ENCODE measurements at places on chromosomes 2 and 18.

DNA sequence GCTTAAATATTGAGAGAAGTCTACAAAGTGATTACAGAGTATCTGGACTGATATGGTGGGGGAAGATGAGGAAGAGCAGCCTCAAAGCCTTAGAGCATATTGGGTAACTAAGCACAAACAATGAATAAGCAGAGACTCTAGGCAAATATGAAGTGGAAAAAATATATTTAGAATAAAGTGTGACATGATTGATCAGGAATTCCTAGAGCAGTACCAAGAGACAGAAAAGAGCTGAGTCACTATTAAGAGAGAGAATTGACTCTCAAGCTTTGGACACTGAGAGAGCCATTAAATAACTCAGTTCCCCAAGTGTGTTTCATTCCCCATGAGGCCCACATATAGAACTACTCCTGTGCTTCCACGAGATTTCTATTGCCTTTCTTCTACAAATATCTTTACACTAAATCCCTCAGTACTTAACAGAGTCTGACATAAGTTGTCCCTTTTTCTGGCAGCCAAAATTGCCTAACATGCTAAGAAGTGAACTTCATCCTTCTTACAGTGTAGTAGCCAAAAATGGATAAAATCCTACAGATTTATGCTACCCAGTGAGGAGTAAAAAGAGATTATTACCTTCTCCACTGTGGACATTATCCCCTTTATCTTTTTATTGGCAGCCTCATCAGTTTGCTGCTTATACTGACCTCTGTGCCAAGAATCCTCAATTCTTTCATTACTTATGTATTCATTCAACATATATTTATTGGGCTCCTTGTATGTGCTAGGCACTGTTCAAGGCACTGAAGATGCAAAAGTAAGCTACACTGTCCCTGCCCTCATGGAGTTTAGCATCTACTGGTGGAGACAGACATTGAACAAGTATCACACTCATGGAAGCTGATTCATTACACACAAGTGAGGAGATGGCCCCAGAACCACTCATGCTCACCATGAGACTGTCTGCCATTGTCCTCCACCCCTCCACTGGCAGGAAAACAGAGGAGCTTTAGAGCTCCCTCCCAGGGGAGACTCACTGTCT, 45.4 kb downstream of the SLC40A1 start:
- DNase-seq: no peak

- DNase-seq: no peak
Observed at GRCh38 chr18:5729983-5730699, 165.2 kb downstream of the TMEM200C start.

DNA sequence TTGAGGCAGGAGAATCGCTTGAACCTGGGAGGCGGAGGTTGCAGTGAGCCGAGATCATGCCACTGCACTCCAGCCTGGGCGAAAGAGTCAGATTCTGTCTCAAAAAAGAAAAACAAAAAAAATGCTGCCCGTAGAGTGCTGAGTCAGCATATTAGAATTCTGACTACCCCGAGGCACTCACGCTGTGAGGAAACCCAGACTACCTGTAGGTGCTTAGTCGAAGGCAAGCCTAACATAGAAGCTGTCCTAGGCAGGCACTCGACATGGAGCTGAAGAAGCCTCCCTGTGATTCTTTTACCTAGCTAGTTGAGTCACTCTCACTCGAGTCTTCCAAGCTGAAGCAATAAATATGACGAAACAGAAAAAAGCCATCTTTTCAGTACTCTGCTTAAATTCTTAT, 1323.2 kb upstream of the DDX18 start:
- DNase-seq: no peak

DNA sequence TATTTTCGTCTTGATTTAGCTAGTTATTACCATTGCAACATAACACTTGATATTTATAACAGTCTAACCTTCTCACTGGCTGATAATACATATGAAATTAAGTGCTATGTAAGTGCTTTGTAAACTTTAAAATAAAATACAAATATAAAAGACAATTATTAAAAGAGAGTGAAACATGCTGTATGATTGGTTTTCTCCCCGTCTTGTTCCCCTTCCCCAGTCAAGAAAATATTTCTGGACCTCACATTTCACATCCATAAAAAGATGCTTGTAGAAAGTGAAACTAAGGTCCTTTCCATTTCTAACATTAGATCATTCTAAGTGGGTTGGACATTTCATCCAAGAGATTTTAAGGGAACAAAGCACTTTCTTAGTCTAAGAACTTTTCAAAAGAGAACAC, 310.2 kb upstream of the LRATD1 start:
- no peak for DNase-seq

DNA sequence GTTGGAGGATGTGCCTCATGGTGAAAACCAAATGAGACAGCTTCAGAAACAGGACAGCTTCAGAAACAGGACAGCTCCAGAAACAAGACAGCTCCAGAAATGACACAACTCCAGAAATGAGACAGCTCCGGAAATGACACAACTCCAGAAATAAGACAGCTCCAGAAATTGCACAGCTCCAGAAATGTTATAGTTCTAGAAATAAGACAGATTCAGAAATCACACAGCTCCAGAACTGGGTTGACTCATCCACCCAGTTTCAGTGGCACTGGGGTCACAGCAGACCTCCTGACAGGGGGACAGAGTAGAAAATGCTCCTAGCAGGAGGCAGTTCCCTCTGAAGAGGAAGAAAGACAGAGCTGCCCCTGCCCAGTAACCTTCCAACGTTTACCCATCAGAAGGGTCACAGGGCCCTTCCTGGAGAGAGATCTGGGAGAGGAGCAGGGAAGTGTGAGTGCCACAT, 26.9 kb upstream of the COL6A3 start:
- no peak for DNase-seq

GRCh38 chr2:109531221-109531620, 82.5 kb downstream of the SEPTIN10 start:
- no peak for DNase-seq

DNA sequence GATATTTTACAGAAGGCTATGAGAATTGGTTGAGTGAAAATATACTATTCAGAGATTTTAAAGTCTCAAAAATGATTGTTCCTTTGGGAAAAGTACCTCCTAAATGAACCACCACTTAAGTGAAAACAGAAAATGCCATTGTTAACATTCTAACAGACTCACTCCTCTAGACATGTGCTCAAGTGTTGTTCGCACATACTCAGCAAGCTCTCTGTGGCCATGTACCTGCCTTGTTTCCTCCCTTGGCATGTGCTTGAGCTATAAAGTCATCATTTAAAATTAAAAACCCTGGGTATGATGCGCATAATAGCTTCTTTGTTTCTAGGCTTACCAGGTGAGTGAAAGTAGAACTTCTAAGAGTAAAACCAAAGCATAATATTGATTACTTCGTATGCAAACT, 343.2 kb upstream of the VRK2 start:
- no peak for DNase-seq

- no peak for DNase-seq
Observed at GRCh38 chr18:47206945-47207637, 30.9 kb upstream of the IER3IP1 start.

GRCh38 chr2:197079832-197080555, 153.5 kb upstream of the PGAP1 start:
- no peak for DNase-seq

DNA sequence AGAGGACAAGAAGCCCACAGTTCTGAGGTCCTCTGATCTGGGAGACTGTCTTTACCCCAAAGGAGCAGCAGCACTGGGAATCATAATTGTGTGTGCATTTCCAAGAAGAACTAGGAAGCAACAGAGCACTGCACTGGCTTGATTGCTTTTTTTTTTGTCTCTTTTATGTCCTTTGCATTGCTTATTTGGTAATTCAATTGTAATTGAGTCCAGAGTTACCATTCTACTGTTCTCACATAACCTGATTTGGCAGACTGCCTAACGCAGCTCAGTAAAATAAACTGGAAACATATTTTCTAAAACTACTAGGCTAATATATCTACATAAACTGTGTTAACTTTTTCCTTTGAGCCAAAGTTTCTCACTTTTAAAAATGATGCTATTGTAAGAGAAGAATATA, 190.3 kb upstream of the SLC8A1 start:
- no peak for DNase-seq

DNA sequence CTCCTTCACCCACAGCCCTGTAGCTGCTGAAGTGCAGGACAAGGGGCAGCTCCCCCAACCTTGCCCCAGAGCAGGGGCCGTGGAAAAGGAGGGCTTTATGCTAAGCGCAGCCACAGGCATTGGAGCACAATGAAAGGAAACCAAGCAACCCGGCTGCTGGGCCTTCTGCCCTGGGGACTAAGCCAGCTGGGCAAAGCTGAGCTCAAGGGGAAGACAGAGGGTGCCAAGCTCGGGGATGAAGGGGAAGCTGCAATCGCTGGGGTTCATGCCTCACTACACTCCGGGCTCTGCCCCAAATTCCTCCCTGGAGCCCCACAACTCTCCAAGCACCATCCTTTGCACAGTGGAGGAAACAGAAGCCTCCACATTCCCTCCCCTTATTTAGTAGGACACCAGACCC, 12.4 kb downstream of the SFXN5 start:
- DNase-seq: no peak

DNA sequence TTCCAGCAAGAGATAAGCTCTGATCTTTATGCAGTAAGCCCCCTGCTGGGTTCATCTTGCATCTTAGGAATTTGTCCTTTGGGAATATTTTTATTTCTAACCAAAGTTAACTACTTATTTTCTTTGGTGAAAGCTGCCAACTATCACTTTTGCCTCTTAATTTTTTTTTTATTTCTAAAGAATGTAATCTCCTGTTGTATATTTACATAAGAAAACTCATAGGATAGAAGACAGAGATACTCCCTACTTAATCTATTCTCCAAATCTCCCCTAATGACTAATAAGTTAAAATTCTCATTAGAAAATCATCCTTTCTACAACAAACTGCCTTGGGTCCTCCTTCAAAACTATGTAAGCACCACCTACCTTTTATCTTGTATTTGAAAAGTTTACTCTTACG, 612.2 kb upstream of the SLC39A10 start:
- no peak for DNase-seq

DNA sequence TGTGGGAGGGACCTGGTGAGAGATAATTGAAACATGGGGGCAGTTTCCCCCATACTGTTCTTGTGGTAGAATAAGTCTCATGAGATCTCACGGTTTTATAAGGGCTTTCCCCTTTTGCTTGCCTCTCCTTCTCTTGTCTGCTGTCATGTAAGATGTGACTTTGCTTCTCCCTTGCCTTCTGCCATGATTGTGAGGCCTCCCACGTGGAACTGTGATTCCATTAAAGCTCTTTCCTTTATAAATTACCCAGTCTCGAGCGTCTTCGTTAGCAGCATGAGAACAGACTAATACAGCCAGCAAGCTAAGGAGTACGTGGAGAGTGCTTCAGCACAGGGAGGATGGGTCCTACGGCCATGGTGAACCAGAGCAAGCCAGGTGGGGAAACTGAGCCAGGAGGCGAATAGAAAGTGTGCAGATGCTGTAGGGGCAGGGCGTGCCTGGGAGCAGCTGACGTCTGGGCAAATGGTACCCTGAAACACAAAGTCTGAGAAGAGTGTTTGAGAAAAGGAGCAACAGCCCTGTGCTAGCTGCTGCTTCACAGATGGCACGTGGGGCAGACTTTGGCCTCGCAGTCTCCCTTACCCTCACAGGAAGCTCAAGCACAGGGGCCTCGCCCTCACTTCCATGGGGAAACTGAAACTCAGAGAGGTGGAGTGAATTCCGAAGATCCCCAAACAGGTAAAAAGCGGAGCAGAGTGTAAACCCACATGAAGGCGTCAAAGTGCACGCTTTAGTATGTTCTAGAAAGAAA, 64.2 kb downstream of the MYT1L start:
- DNase-seq: no peak
